ENCODE measurements at places on chromosomes 12 and 14.

GRCh38 chr14:101200008-101200649 is 296.6 kb upstream of the RTL1 start:
- no peak for DNase-seq

DNA sequence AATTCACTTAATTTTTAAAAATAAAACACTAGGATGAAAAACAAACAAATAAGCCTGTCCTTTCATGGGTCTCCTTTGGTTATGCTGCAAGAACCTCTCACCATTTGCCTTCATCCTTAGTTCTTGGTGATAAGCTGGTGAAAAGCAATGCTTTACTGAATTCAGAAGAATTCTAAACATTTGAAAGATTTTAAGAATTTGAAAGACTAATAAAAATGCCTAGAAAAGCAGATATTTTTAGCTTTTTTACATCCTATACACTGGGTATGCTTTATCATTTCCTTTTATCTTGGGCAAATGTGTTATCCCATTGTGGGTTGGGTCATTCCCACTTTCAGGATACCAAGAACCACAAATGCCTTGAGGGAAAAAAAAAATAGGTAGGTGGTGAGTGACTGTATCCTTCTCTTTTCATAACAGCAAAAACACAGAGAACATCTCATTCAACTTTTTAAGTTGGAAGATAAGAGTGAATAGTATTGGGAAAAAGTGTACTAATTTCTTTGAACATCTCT is 197.1 kb upstream of the ABCD2 start:
- no peak for DNase-seq

DNA sequence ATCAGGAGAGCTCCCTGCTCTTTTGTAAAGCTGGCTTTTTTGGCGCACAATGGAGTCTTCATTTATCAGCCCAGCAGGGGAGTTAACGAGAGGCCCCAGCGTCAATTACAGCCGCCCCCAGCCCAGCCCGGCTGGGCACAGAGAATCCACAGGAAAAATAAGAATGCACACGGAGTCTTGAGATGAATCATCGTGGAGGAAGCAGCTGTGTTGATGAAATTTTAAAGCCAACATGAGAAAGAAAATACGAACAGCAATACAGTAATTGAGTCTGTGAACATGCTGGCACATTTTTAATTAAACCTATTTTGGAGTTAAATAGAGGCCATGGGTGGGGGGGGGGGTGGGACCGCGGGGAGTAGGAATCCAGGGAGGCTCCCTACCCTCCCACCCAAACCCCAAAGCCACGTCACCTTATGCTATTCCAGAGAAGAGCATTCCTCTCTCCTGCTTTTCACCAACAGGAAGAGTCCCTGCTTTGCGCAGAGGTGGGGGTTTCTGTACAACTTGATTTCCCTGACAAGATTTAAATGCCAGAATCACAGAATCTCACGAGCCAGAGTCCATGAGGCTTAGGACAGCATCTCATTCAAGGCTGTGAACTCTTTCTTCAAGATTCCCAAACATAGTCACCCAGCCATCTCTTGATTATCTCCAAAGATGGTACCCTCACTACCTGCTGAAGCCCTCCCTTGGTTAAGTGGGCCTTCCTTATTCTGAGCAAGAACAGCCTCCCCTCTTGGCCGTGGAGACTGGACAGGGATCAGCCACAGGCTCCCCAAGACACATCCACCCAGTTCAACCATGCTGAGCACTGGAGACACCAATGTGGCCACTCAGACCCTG is 50.3 kb downstream of the CCNK start:
- DNase-seq, result no peak

DNA sequence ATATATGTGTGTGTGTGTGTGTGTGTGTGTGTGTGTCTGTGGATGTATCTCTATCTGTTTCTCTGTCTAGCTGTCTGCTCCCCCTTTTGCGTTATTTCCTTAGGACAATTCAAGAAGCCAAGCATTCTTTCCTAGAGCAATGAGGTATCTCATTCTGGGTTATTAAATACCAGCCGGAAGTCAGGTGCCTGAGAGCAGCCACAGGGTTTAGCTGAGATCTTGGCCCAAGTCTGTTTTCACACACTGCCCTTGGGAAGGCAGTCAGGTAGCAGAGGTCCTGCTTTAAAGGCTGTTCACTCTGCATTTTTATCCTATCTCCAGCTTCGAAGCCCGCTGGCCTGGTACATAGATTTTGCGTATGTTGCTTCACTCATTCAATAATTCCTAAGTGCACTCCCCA is 76.8 kb downstream of the TSPAN9 start:
- DNase-seq, result no peak

- DNase-seq, result no peak
These were observed 171.9 kb downstream of the PRKCH start for GRCh38 chr14:61493239-61493638.

GRCh38 chr12:40224439-40225291 is at the start of gene LRRK2:
Gene LRRK2 (plus strand): TSS chr12:40224997. CDS start chr12:40225132, 135 bp downstream.
- DNase-seq, result peak; percentile 34

GRCh38 chr12:6540181-6540877 is 6.0 kb downstream of the GAPDH start:
- peak; percentile 42 for DNase-seq

DNA sequence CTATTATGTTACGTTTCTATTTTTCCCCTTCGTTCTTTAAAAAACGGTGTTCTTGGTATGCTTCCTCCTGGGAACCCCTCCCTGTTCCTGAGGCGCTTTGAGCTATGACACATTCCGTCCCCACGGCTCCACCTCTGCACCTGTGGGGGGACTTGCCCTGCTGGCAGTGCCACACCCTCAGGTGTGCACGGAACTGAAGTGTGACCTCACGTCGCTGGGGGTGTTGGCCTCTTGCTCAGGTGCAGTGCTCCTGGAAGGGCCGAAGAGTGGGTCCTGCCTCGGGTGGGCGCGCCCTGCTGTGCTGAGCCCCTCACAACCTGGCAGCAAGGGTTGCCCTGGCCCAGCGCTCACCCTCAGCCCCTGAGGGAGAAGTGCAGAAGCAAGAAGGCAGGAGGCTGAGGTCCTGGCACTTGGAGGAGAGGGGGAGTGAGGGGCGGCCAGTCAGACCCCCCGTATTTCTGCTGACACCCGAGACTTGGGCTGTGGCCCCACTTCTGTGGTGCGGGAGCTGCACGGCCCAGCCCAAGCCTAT is 4.9 kb downstream of the AMN start:
- DNase-seq, result no peak

GRCh38 chr12:517538-517937 is 57.8 kb downstream of the B4GALNT3 start:
- DNase-seq, result no peak

DNA sequence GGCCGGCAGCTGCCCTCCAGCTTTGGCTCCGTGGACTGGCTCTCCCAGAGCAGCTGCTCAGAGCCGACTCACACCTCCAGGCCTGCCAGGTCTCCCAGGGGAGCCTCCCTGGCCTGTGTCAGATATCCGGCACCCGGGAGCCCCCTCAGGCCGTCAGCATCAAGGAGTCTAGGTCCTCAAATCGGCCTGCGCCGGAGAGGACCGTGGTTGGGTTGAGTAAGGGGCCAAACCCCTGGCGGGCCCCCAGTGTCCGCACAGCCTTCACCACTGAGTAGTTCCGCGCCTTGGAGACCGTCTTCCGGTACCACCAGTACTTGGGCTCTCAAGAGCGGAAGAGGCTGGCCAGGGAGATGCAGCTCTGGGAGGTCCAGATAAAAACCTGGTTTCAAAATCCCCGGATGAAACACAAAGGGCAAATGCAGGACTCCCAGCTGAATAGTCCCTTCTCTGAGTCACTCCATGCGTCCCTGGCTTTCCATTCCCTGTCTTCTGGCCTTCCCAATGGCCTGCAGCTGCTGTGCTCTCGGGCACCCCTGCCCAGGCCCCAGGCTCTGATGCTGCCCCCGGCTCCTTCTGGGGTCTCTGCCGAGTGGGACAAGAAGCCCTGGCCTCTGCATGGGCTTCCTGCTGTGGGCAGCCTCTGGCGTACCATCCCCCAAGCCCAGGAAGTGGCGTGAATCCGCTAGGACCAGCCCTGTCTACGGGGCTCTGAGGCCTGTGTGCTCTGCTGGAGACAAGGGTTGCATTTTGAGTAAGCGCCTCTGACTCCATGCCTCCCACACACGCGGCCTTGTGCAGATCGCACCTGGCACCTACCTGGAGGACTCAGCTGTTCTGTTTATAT is 245.1 kb upstream of the ATXN7L3B start:
- no peak for DNase-seq
